Smooth muscle cell of the coronary artery (primary cell): ENCODE measurements at places on chromosomes 11 and 22. TPM values are rescaled to one million over a fixed set of nuclear protein-coding genes. Genes with fewer than 3 reads are reported as not detected.

The HPX gene
- total RNA-seq, result 0.12 and 0.45 TPM in 2 replicates

The CAPN5 gene
- 14.7 and 17.9 TPM in 2 replicates for total RNA-seq

The TREH gene
- total RNA-seq, result 0.08 and 0.12 TPM in 2 replicates

The ARL2 gene
- 91.6 and 106 TPM in 2 replicates for total RNA-seq

The C11orf71 gene
- total RNA-seq, result 6.8 and 8.3 TPM in 2 replicates

The CEND1 gene
- total RNA-seq, result 0.23 TPM in 1 of 2 replicates, not detected in the other

The NCR3LG1 gene
- 0.94 and 2.7 TPM in 2 replicates for total RNA-seq

The GRM5 gene
- under 0.01 TPM in 1 of 2 replicates, not detected in the other for total RNA-seq

The TMEM191C gene
- 0.82 and 1.4 TPM in 2 replicates for total RNA-seq

The KRTAP5-10 gene
- not detected in 2 replicates for total RNA-seq

The EIF4G2 gene
- total RNA-seq, result 622 and 640 TPM in 2 replicates

The NXPE4 gene
- not detected in 2 replicates for total RNA-seq

The MMP1 gene
- 73.8 and 4,826 TPM in 2 replicates for total RNA-seq

The OR52A1 gene
- not detected in 2 replicates for total RNA-seq

The ASRGL1 gene
- total RNA-seq, result 1.1 and 1.5 TPM in 2 replicates

The CHADL gene
- total RNA-seq, result 0.12 and 0.60 TPM in 2 replicates

The CAVIN3 gene
- total RNA-seq, result 51.8 and 199 TPM in 2 replicates

The KIRREL3 gene
- total RNA-seq, result 0.68 and 1.1 TPM in 2 replicates

The GGTLC3 gene
- total RNA-seq, result not detected in 2 replicates

The EPS8L2 gene
- total RNA-seq, result 44.3 and 83.2 TPM in 2 replicates

The LIF gene
- 4.6 and 13.3 TPM in 2 replicates for total RNA-seq

The MOGAT2 gene
- not detected in 2 replicates for total RNA-seq

The OR4A5 gene
- not detected in 2 replicates for total RNA-seq

The MGAT3 gene
- 0.12 and 0.23 TPM in 2 replicates for total RNA-seq

The ZNF280A gene
- total RNA-seq, result 0.23 TPM in 1 of 2 replicates, not detected in the other

The RAB39A gene
- not detected in 2 replicates for total RNA-seq

The CRYBB3 gene
- not detected in 2 replicates for total RNA-seq

The FOXR1 gene
- not detected in 2 replicates for total RNA-seq

The NXPE1 gene
- not detected in 2 replicates for total RNA-seq

The LRRC56 gene
- total RNA-seq, result 0.23 TPM in 2 replicates

The ABTB2 gene
- total RNA-seq, result 0.70 and 4.4 TPM in 2 replicates

The GVQW3 gene
- 1.2 and 1.4 TPM in 2 replicates for total RNA-seq

The VWCE gene
- total RNA-seq, result 0.38 and 3.3 TPM in 2 replicates

The CRYBA4 gene
- not detected in 2 replicates for total RNA-seq
